ENCODE measurements at places on chromosomes 6 and 20.
A peak's percentile ranks its signal among the peaks of the same experiment; 100 is the strongest.

GRCh38 chr6:158233214-158233795, 65.2 kb downstream of the GTF2H5 start:
- DNase-seq = no peak

DNA sequence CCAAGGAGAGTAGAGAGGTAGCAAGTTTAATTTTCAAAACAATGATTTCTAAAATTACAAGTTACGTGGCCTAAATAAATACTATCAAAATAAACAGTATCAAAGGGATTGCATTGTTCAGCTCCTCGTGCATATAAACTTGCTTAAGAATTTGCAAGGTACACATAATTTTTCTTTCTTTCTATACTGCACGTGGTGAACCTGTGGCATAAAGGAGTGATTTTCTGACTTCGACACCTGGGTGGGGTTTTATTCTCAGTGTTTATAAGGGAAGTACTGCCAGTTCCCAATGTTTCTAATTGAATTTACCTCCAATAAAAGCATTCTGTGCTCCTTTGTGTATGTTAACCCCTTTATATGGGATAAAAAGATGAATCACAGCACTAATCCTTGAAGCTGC, 50.1 kb upstream of the C20orf144 start:
- no peak for DNase-seq

DNA sequence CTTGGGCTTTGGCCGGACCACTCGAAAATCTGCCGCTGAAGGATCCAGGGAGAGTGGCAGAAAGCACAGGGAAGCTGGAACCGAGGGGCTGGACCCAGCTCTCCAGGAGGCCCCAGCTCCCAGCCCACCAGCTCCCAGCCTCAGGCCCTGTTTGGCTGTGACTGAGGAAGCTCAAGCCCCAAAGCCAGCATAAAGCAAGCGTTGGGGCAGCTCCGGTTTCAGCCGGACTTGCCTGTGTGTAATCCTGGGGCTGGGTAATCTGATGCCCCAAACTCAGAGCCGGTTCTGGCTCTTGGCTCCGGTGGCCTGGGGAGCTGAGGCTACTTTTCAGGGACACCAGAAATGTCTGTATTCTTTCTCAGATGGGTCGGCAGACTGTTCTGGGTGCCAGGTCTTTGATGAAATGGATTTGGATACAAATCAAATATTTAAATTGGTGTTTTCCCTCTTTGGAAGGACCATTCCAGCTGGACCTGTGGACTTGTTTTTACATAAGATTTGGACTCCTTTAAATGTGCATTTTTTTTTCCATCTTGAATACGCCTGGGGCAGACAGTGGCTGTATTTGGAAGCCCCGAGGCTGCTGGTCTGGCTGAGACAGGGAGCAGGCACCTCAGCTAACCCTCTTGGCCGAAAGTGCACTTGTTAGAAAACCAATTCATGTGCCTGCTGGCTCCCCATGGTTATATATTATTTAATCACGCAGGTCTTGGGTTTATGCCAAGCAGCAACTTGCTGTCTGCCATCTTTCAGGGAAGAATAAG, 29.7 kb downstream of the RPP40 start:
- DNase-seq = peak; percentile 9

GRCh38 chr6:111600588-111601445, 4.9 kb downstream of the TRAF3IP2 start:
- no peak for DNase-seq

GRCh38 chr6:4402477-4402976, 267.2 kb upstream of the ECI2 start:
- DNase-seq = no peak
